ENCODE measurements at places on chromosomes 2 and 18. TPM values are rescaled to one million over a fixed set of nuclear protein-coding genes. Genes with fewer than 3 reads are reported as not detected.

- DNase-seq: no peak
- H3K27me3 ChIP-seq: peaks cover 94% of the 10 kb centered on the region
- no peak overlapping the region for H3K27ac ChIP-seq
Measured at GRCh38 chr2:174334278-174334715, 457 bp upstream of the SP9 start.

DNA sequence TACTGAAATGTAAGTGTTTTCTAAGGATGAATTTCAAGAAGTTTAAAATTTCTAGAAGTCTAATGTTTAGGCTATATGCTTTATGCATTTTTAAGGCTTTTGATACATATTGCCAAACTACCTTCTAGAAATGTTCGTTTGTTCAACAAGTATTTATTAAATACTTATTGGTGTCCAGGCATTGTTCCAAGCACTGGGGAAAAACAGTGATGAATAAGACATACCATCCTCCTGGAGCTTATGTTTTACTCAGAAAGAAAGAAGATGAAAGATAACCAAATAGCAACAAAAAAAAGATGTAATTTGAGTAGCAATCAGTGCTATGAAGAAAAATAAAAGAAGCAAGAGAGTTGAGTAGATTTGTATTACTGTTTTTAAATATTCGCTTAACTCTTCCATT, 692.9 kb downstream of the SLC4A3 start:
- H3K4me3 ChIP-seq: no peak overlapping the region
- H3K4me1 ChIP-seq: peaks cover 13% of the 10 kb centered on the region
- H3K27ac ChIP-seq: no peak overlapping the region
- no peaks in the 10 kb centered on the region for H3K27me3 ChIP-seq

DNA sequence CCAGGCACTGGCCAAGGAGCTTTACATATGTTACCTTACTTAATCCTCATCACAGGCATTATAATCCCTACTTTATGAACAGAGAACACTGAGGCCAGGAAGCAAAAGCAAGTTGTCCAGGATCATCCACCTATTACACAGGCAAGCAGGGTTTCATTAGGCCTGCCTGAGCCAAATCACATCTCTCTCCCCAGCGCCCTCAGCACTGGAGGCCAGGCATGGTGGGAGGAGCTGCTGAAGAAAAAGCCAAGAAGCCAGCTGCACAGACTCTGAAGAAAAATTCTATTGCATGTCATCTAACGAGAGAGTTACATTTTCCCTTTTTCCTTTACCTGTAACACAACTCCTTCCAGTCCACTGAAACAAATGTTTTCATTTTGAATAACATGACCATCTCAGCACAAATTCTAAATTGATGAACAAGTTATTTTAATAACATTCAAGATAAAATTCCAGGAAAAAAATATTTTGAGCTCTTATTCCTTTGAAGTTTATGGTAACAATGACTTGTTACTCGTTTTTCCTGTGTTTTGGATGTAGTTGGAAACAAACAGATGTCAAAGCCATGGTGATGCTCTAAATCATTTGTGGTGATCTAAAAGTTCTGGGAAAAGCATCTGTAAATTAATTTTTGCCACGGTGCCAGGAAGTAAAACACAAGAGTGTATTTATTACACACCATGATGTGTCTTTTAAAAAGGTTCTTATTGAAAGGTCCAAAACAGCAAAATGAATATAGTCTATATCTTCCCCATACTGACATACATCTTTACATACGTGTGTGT, 139.0 kb upstream of the ITGB6 start:
- no peaks in the 10 kb centered on the region for H3K27me3 ChIP-seq
- no peak overlapping the region for H3K4me3 ChIP-seq
- no peak for DNase-seq

DNA sequence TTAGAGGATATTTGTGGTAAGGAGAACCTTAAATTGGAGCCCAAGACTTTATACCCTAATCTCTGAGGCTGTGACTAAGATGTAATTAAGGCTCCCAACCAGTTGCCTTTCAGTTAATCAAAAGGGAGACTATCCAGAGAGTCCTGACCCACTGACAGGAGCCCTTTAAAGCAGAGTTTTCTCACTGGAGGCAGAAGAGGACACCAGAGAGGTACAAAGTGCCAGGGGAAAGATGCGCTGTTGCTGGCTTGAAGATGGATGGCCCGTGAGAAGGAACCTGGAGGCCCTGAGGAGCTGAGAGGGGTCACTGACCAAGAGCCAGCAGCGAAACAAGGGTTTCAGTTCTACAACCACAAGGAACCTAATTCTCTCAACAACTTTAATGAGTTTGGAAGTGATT, 137.3 kb downstream of the TMEM131 start:
- H3K36me3 ChIP-seq: peaks cover 38% of the 10 kb centered on the region
- no peak overlapping the region for H3K27ac ChIP-seq
- DNase-seq: no peak
- H3K27me3 ChIP-seq: no peaks in the 10 kb centered on the region

LRPPRC gene
- 105 TPM for total RNA-seq

EGR4 gene
- 0.36 TPM for total RNA-seq

ABCG8 gene
- not detected for total RNA-seq
